ENCODE measurements at places on chromosomes 6 and 20. TPM values are rescaled to one million over a fixed set of nuclear protein-coding genes. Genes with fewer than 3 reads are reported as not detected.

The DCDC2 gene
- total RNA-seq: 3.0 TPM

The MYLK4 gene
- total RNA-seq: 0.13 TPM

The FOXP4 gene
- 21.6 TPM for total RNA-seq

The SPATS1 gene
- not detected for total RNA-seq

The POU5F1 gene
- 3.2 TPM for total RNA-seq

The TPBG gene
- total RNA-seq: 42.7 TPM

The OR2H1 gene
- not detected for total RNA-seq

The SLC12A5 gene
- 11.6 TPM for total RNA-seq

All from A549 treated with CpdA at 1 μM for 4 hours (cell line).